ENCODE measurements at places on chromosomes 13 and 19. TPM values are rescaled to one million over a fixed set of nuclear protein-coding genes. Genes with fewer than 3 reads are reported as not detected.

The CCDC194 gene
- 1.5 TPM for total RNA-seq

The PRX gene
- total RNA-seq: 1.4 TPM

The SHISA2 gene
- total RNA-seq: 0.07 TPM

The COL5A3 gene
- 0.50 TPM for total RNA-seq

The ZSCAN1 gene
- not detected for total RNA-seq

The NALCN gene
- total RNA-seq: not detected

The PVR gene
- 5.2 TPM for total RNA-seq

The SBK2 gene
- total RNA-seq: not detected

The TICAM1 gene
- 24.4 TPM for total RNA-seq

The UHRF1 gene
- total RNA-seq: 218 TPM

The ZNF790 gene
- total RNA-seq: 7.0 TPM

The PCDH17 gene
- total RNA-seq: not detected

The MCEMP1 gene
- total RNA-seq: not detected

The C19orf33 gene
- not detected for total RNA-seq

The ZSWIM4 gene
- 4.4 TPM for total RNA-seq

The EPSTI1 gene
- 4.5 TPM for total RNA-seq

The POLR1D gene
- 134 TPM for total RNA-seq

The STAP2 gene
- 3.9 TPM for total RNA-seq

The VSIG10L gene
- total RNA-seq: 3.6 TPM

The PEX11G gene
- total RNA-seq: 0.94 TPM

The OR7C1 gene
- not detected for total RNA-seq

The WDR62 gene
- total RNA-seq: 15.7 TPM

The SYCN gene
- not detected for total RNA-seq

The CYSLTR2 gene
- total RNA-seq: 2.4 TPM

The C19orf38 gene
- total RNA-seq: 0.44 TPM

The CGB8 gene
- not detected for total RNA-seq

The ZNF726 gene
- total RNA-seq: 12.6 TPM

The SIGLEC5 gene
- total RNA-seq: 0.13 TPM

The OR4F17 gene
- not detected for total RNA-seq

The CRB3 gene
- 1.8 TPM for total RNA-seq

The MEIS3 gene
- not detected for total RNA-seq

The SCGB2B2 gene
- total RNA-seq: 0.29 TPM

The SLITRK1 gene
- not detected for total RNA-seq

The INSL3 gene
- total RNA-seq: 2.9 TPM

The TNNT1 gene
- total RNA-seq: not detected

The SMIM7 gene
- 64.5 TPM for total RNA-seq

The ARL11 gene
- total RNA-seq: 0.38 TPM

The CEBPG gene
- total RNA-seq: 27.9 TPM

The LIM2 gene
- 0.93 TPM for total RNA-seq

The FAM216B gene
- not detected for total RNA-seq

Data from CD8-positive, alpha-beta memory T cell (primary cell).